RPMI7951 (cell line): ENCODE measurements at places on chromosomes 16 and 17. TPM values are rescaled to one million over a fixed set of nuclear protein-coding genes. Genes with fewer than 3 reads are reported as not detected.

Gene PRDM7
- not detected in 2 replicates for total RNA-seq

Gene KRTAP2-3
- total RNA-seq = not detected in 2 replicates

Gene CCT6B
- 0.72 and 0.78 TPM in 2 replicates for total RNA-seq

Gene LPO
- total RNA-seq = not detected in 2 replicates

Gene PRAC2
- total RNA-seq = 2.4 and 6.1 TPM in 2 replicates

Gene ABCC12
- total RNA-seq = 0.29 and 0.48 TPM in 2 replicates

Gene KRTAP9-2
- not detected in 2 replicates for total RNA-seq

Gene CFAP52
- total RNA-seq = not detected in 2 replicates

Gene MPP3
- 4.9 and 6.1 TPM in 2 replicates for total RNA-seq
